ENCODE measurements at places on chromosomes 12 and 14.

DNA sequence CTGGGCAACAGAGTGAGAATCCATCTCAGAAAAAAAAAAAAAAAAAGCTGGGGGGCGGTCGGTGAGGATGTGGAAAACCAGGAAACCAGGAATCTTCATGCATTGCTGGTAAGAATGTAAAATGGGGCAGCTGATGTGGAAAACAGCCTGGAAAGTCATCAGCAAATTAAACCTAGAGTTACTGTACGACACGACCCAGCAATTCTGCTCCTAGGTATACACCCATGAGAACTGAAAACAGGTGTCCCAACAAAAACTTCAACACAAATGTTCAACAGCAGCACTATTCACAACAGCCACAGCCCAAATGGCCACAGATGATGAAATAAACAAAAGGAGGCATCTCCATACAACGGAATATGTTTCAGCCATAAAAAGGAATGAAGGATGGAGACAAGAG lies 97.3 kb downstream of the NCOR2 start:
- DNase-seq, result no peak

- DNase-seq, result no peak
Observed at GRCh38 chr14:67079846-67080245, 109.4 kb upstream of the GARIN2 start.

DNA sequence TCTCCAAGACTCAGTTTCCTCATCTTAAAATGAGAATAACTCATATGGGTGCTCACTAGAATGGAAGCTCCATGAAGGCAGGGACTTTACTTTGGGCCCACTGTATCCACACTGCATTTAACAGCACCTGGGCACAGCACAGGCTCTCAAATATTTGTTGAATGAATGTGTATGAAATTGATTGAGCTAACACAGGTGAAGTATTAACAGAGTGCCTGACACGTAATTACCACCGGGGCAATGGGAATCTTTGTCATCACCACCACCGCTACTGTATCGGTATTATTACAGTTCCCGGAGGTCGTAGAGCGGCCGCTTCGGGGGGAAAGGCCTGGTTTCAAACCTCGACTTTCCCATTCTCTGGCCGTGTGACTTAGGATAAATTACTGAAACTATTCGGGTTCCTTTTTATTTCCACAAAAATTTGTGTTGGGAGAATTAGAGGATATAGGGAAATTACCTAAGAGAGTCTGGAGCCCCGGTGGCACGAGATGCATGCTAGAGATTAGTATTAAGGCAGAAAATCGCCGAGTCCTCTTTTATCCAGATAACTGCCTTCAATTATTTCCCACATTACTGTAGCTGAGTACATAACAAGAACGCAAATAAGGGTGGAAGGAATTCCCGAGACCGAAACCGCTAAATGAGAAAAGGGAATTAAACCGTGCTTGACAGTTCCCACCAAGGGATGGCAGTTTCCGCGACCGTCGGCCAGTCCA lies 1.0 kb upstream of the RIC8B start:
- no peak for DNase-seq

DNA sequence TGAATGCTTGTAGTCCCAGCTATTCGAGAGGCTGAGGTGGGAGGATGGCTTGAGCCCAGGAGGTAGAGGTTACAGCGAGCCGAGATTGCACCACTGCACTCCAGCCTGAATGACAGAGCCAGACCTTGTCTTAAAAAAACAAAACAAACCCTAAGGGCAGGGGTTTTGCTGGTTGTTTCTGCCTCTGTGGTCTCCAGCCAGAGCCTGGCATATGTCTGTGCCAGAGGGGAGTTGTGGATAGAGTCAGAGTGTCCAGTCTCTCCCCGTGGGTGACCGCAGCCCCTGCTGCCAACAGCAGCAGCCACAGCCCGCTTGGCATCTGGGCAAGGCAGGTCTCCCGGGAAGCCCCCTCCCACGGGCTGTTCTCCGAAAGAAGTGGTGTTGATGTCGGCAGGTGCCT lies 37.6 kb downstream of the MVK start:
- no peak for DNase-seq

GRCh38 chr14:74670726-74671411 lies 42.0 kb downstream of the AREL1 start:
- DNase-seq, result no peak

Data from neural crest cell (in vitro differentiated cells).